NCI-H1417 treated with DMSO at 0.1 percent for 48 hours (cell line): ENCODE measurements at places on chromosomes 3 and 15.

- DNase-seq = no peak
These were observed 51.6 kb downstream of the RARB start for GRCh38 chr3:25479727-25480010.

DNA sequence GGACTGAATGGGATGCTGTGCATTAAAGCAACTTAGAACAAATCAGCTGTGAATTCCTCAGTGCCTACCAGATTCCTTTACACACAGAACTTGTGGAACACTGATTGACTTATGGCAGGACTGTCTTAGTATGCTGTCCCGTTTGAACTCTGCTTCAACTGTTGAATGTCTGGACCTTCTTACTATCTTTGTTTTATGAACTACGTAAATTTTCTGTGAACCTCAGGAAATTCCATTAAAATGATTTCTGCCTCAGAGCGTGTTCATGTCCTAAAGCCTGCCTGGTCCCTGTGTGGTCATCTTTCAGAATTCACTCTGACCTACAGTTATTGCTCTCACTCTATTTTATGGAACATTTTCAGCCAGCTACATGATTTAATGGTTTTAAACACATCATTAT lies 29.4 kb upstream of the FBN1 start:
- DNase-seq = no peak

- no peak for DNase-seq
These were observed 1.4 kb upstream of the WHAMM start for GRCh38 chr15:82807920-82808633.

- no peak for DNase-seq
These were observed 62.0 kb downstream of the SFMBT1 start for GRCh38 chr3:52983828-52984227.

DNA sequence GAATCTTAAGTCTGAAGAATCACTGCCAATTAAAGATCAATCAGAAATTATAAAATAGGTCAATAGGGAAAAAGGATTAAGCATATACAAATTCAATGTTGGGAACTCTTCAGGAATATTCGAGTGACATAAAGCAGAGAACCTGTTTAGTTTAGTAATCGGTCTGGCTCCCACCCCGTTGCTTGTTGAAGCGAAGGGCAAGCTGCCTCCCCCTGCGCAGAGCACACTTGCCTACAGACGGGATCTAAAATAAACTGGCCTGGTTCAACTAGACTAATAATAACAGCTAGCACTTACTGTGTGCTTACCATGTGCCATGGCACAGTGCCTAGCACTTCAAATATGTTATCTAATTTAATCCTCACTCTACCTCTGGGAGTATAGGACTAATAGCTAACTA lies 8.6 kb downstream of the SEMA6D start:
- no peak for DNase-seq

GRCh38 chr3:127312818-127313217 lies 25.0 kb upstream of the PRR20G start:
- DNase-seq = no peak
